RWPE1 (cell line): ENCODE measurements at places on chromosomes 13 and 19.
A peak's percentile ranks its signal among the peaks of the same experiment; 100 is the strongest.

GRCh38 chr13:107551521-107551920, 663.8 kb downstream of the LIG4 start:
- DNase-seq, result no peak

- peak; percentile 92 for DNase-seq
Observed at GRCh38 chr19:46076951-46077814, 36.4 kb upstream of the IGFL4 start.

GRCh38 chr13:59391696-59392095, 772.0 kb downstream of the DIAPH3 start:
- peak; percentile 31 for DNase-seq

GRCh38 chr19:1847348-1847683, 967 bp downstream of the REXO1 start:
- no peak for DNase-seq

DNA sequence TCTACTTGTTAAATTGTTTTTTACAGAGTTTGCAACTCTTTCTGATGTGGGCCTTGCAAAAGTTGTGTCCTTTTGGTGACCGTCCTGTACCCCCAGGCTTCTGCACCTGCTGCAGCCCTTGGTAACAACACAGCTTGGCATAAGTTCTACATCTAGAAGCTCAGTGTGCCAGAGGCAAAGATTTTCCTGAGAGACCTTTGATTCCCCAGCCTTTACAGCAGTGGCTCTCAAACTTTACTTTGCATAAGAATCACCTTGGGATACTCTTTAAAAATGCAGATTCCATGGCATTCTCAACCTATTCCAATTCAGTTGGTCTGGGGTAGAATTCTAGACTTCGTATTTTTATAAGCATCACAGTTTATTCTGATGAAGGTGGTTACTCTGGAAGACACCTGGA, 260.9 kb downstream of the DCT start:
- DNase-seq, result no peak

- no peak for DNase-seq
Observed at GRCh38 chr19:49152119-49152550, 3.1 kb downstream of the HRC start.

- DNase-seq, result peak; percentile 93
Observed at GRCh38 chr19:3036119-3036976, 7.3 kb upstream of the TLE2 start.

- DNase-seq, result no peak
Observed at GRCh38 chr13:78194904-78195639, 276.4 kb upstream of the EDNRB start.

GRCh38 chr19:46020819-46021125, 2.1 kb downstream of the PGLYRP1 start:
- no peak for DNase-seq

- no peak for DNase-seq
Observed at GRCh38 chr19:53190253-53190652, 2.9 kb downstream of the ZNF665 start.

DNA sequence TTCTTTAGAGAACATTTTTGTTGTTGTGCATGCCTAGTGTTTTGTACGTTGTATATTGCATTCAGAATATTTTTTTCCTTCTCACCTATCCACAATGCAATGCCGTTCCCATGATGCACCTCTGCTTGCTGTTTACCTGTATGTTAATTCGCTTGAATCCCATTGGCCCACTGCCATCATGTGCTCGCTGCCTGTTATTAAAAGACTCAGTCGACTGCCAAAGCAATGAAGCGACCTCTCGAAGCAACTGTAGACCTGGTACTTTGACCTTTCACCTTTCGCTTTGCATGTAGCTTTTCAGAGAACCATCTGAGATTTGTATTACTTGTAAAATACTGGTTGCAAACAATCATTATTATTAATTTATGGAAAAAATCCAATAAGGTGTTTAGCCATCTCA, 77.4 kb upstream of the RAP2A start:
- no peak for DNase-seq

GRCh38 chr19:2148482-2149135, 2.8 kb downstream of the AP3D1 start:
- no peak for DNase-seq
